Hepatocyte (in vitro differentiated cells): ENCODE measurements at places on chromosomes 7 and 10. TPM values are rescaled to one million over a fixed set of nuclear protein-coding genes. Genes with fewer than 3 reads are reported as not detected.

The DNAJC30 gene
- total RNA-seq = 3.0 and 4.7 TPM in 2 replicates

The MORN4 gene
- 8.5 and 10.6 TPM in 2 replicates for total RNA-seq

The HOXA1 gene
- total RNA-seq = 0.12 and 0.30 TPM in 2 replicates

DNA sequence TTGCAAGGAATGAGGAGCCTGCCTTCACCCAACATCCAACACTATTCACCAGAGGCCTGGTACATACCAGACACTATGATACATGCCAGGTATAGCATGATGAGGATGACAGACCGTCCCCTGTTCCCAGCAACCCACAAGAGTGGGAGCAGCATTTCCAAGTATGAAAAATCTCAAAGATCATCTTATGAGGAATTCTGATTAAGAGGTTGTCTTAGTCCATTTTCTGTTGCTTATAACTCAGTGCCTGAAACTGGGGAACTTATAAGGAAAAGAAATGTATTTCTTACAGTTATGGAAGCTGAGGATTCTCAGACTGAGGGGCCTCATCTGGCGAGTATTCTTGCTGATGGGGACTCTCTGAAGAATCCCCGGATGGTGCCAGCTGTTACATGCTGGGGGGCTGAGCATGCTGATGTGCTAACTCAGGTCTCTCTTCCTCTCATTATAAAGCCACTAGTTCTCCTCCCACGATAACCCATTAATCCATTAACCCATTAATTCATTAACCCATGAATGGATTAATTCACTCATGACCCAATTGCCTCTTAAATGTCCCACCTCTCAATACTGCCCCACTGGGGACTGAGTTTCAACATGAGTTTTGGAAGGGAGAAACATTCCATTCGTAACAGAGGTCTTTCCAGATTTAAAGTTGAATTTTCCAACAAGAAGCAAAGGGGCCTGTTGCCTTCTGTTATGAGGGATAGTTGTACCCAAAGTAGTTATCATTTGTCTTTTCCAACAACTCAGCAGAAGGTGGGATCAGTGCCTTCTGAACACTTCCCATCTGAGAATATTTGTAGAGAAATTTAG lies 173.9 kb downstream of the HERPUD2 start:
- no peak for DNase-seq

DNA sequence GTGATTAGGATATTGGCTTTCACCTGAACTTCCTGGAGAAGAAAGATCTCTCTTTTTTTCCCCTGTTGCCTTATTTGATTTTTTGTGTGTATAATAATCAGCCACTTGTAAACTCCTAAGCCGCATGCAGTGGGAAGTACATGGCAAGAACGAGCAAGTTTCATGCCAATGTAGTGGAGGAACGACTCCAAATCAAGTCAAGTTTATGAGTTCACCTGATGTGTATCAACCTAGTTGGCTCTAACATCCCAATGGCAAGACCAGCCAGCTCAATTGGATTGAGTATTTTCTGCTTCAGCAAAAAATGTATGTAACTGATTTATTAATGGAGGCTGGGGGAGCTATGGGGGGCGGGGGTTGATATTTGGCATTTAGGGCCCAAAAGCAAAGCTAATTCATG lies 65.5 kb upstream of the LYZL1 start:
- DNase-seq = no peak

- no peak for DNase-seq
These were observed 209.4 kb upstream of the KLF14 start for GRCh38 chr7:130943336-130943901.

DNA sequence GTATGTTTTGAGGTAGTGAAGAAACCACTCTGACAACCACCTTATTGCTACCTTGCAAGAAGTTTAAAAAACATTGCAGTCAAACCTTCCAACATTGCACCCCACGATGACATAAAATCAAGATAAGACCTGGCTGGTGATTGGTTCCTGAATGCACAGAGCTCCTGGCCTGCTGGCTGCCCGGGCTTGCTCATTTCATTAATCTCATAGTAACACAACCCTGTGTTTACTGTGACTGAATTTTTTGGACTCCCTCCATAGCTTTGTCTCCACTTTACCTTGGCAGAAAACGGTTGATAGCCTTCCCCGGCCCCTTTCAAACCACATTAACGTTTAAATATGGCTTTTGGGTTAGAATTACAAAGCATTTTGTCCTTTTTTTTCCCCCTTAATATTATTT lies 27.5 kb downstream of the VWA2 start:
- peak; percentile 34 for DNase-seq

- no peak for DNase-seq
These were observed 15.2 kb upstream of the TSPAN15 start for GRCh38 chr10:69435966-69436520.
